SJSA1 (cell line): ENCODE measurements at places on chromosomes 1 and 21.

- H3K36me3 ChIP-seq, result no peaks in the 10 kb centered on the region
- DNase-seq, result no peak
- H3K4me1 ChIP-seq, result no peaks in the 10 kb centered on the region
These were observed 13.2 kb downstream of the MX2 start for GRCh38 chr21:41374867-41375533.

DNA sequence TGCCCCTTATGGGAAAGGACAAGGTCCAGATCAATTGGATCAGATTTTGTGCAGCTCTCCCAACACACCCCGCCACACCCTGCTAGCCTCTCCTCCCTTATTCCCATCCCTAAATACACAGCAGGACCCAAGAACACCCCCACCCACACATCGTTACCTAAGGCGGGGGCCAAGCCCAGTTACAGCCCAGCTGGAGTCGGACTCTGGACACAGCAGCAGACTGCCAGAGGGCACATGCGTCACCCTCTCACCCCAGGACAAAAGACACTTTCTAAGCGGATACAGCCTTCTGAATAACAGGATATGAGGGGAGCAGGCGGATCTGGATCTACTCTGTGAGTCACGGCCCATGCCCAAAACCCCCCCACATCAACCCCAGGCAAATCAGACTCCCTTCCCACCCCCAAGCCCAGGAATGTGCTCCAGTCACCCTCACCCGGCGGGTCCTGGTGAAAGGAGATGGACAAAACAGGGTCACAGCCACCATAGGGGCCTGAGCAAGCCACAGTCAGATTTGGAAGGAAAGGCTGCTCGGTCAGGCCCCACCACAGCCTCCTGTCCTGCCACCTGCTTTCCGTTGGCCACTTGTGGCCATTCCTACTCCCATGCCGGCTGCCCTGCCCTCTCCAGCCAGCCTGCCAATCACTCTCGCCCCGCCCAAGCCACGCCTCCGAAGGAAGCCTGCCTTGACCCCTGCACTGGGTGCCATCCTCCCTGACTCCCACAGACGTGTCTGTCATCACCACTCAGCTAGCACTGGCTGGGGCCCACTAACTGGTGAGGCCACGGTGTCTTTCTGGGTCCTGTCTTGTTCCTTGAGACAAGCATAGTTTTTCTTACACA, 4.0 kb downstream of the S100A16 start:
- H3K4me1 ChIP-seq, result peaks cover 46% of the 10 kb centered on the region
- peak overlapping the region; percentile 77 for H3K27ac ChIP-seq
- H3K4me3 ChIP-seq, result peak overlapping the region; percentile 34
- H3K36me3 ChIP-seq, result peaks cover 19% of the 10 kb centered on the region

DNA sequence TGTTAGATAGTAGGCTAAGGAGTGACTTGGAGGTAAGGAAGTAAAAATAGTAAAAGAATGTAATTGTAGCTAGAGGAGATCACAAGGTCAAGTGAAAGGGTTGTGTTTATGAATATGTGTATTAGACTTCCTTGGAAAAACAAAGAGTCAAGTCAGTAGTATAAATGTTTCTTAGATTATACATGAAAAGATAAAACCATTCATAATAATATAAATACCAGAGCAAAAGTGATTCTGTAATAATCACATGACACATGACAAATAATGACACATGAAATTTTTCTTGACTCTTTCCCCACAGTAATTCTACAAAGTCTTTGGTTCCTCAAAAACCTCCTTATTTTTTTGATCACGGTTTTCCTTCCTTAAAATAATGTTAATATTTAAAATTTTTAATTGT, 56.4 kb downstream of the IVNS1ABP start:
- no peaks in the 10 kb centered on the region for H3K27me3 ChIP-seq
- H3K36me3 ChIP-seq, result no peaks in the 10 kb centered on the region
- H3K27ac ChIP-seq, result no peak overlapping the region
- DNase-seq, result no peak
- no peak overlapping the region for H3K4me3 ChIP-seq

DNA sequence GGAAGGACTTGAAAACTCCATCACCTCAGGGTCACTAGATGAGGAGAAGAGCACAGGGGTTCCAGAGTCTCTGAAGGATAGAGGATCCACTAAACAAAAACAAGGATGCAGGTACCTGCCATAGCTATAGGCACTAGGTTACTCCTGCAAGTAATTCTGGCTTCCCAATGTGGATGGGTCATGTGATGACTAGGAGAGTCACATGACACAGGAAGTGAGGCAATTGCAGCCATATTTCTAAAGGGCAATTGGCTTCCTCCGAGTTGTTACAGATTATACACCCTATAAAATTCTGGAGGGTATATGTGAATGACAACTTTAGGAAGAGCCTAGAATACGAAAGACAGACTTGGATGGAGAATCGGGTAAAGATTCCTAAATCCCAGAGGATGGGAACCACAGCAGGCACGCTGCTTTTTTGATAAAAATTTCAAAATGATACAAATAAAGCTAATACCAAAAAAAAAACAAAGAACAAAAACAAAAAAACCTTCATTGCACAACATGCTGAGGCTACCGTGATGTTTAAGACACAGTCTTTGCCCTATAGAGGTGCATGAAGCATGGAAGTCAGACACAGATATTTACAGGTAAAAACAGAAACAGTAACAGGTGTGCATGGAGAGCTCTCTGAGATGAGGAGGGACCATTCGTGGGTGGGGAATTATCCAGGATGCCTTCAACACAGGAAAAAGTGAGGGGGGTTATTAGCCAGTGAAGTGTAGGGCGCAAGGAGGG, 10.5 kb downstream of the MTX1 start:
- H3K4me3 ChIP-seq, result no peak overlapping the region
- DNase-seq, result no peak
- H3K27ac ChIP-seq, result no peak overlapping the region
- peaks cover 13% of the 10 kb centered on the region for H3K36me3 ChIP-seq

GRCh38 chr1:10685196-10685807, 111.1 kb downstream of the CASZ1 start:
- peaks cover 20% of the 10 kb centered on the region for H3K27me3 ChIP-seq
- no peaks in the 10 kb centered on the region for H3K36me3 ChIP-seq
- H3K4me1 ChIP-seq, result no peaks in the 10 kb centered on the region
- no peak overlapping the region for H3K4me3 ChIP-seq
- H3K27ac ChIP-seq, result no peak overlapping the region
- no peak for DNase-seq

DNA sequence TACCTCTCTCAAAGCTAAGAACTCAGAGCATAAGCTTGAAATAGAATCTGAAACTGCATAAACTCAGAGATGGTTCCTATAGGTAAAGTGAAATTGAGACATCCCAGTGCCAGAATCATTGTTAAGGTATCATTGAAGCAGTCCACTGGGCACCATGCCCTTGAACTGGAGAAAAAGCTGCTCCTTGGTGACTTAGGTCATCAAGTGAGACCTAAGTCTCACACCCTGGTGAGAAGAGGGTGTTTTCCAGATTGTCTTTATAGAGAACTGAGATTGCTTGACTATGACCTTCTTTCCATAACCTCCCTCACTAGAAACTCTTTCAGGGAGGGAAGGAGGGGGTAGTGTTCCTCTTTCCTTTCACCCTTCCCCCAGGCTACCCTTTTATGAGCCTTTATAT, 9.4 kb upstream of the ATP6V1G3 start:
- no peak overlapping the region for H3K4me3 ChIP-seq
- no peak for DNase-seq

DNA sequence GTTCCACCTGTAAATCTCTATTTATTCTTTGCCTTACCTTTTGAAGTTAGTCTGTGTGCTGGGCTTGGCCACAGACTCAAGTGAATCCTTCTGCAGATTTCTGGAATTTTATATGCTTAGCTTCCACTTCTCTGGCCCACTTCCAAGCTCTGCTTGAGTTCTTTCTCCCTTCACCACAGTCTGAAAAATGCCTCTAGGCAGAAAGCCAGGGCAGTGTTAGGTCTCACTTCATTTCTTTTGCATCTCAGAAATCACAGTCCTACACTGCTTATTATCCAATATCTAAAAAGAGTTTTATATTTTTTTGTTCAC, 48.9 kb downstream of the INKA2 start:
- H3K27ac ChIP-seq, result no peak overlapping the region
- no peak overlapping the region for H3K4me3 ChIP-seq
- peaks cover 10% of the 10 kb centered on the region for H3K4me1 ChIP-seq
- peak; percentile 50 for DNase-seq
- H3K27me3 ChIP-seq, result no peaks in the 10 kb centered on the region

DNA sequence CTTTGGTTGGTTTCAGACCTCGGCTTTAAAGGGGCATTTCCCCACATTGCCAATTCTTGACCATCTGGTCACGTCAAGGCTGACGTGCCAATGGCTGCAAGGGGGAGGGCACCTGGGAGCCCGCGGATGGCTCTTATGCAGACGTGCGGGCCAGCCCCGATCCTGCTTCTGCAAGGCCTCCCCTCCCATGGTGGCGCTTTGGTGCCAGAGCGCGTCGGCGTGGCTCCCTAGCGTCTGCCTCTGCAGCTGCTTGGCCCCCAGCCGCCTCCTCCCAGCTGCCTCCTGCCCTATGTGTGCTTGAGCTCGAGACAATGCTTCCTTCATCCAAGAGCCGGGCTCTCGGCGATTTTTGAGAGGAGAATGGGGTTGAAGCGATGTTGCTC, 29.1 kb downstream of the SKI start:
- no peaks in the 10 kb centered on the region for H3K27me3 ChIP-seq
- peaks cover 15% of the 10 kb centered on the region for H3K4me1 ChIP-seq
- H3K27ac ChIP-seq, result peak overlapping the region; percentile 28
- peak; percentile 63 for DNase-seq
- H3K36me3 ChIP-seq, result peaks cover 21% of the 10 kb centered on the region
- H3K4me3 ChIP-seq, result no peak overlapping the region

DNA sequence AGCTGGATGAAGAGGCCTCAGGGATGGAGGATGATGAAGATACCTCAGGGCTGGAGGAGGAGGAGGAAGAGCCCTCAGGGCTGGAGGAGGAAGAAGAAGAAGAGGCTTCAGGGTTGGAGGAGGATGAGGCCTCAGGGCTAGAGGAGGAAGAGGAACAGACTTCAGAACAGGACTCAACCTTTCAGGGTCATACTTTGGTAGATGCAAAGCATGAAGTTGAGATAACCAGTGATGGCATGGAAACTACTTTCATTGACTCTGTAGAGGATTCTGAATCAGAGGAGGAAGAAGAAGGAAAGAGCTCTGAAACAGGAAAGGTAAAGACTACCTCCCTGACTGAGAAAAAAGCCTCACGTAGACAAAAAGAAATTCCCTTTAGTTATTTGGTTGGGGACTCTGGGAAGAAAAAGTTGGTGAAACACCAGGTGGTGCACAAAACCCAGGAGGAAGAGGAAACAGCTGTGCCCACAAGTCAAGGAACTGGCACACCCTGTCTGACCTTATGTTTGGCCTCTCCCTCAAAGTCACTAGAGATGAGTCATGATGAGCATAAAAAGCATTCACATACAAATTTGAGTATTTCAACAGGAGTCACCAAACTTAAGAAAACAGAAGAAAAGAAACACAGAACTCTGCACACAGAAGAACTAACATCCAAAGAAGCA, 15.4 kb downstream of the L1TD1 start:
- DNase-seq, result no peak
- no peaks in the 10 kb centered on the region for H3K36me3 ChIP-seq
- no peak overlapping the region for H3K27ac ChIP-seq
- H3K4me1 ChIP-seq, result no peaks in the 10 kb centered on the region
- no peaks in the 10 kb centered on the region for H3K27me3 ChIP-seq

DNA sequence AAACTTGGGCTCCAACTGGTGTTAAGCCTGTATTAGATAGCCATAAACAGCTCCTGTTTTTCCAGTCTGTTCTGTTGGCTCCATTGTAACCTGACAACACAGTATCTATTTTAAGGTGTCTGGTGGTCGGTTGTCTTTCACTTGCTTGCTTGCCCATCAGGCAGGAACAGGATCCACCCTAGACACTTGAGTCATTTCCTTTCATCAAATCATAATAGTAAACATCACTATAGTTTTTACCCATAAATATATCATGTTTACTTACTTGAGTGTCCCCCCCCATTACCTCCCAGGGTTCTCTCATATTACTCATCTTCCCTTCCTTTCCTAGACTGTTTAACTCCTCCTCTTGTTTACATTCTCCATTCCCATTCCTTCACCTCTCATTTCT, 2.9 kb downstream of the DDI2 start:
- H3K27me3 ChIP-seq, result no peaks in the 10 kb centered on the region
- H3K36me3 ChIP-seq, result peaks cover 18% of the 10 kb centered on the region
- H3K27ac ChIP-seq, result peak overlapping the region; percentile 65
- no peak overlapping the region for H3K4me3 ChIP-seq

GRCh38 chr21:34008618-34009017, 64.8 kb upstream of the MRPS6 start:
- H3K4me1 ChIP-seq, result no peaks in the 10 kb centered on the region
- DNase-seq, result no peak
- H3K36me3 ChIP-seq, result no peaks in the 10 kb centered on the region
- no peak overlapping the region for H3K4me3 ChIP-seq
- H3K27ac ChIP-seq, result no peak overlapping the region

DNA sequence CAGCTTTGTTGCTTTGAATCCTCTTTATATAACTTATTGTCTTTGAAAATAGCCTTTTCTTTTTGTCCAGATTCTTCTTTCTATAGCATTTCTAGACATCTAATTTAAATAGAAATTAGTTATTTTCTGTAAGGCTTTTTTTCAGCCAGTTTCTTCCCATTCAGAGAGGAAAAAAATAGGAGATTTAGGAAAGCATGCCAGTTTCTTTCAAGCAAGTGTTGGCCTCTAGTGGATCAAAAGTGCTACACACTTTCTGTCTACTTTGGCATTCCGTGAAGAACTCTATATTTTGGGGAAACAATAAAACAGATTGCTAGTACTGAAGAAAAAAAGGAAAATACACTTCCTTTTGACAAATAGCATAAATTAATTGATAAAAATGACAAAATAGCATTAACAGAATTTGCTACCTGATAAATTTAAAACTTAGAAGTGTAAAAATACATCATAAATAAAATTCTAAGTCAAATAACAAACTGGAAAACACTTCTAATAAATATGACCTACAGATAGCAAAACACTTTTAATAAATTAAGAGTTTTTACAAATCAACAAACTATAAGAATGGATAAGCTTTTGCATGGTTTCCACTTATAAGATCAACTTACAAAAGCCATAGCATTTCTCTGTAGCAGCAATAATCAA, 13.1 kb upstream of the EXO1 start:
- H3K36me3 ChIP-seq, result no peaks in the 10 kb centered on the region
- no peak overlapping the region for H3K27ac ChIP-seq
- H3K27me3 ChIP-seq, result no peaks in the 10 kb centered on the region
- peaks cover 10% of the 10 kb centered on the region for H3K4me1 ChIP-seq

DNA sequence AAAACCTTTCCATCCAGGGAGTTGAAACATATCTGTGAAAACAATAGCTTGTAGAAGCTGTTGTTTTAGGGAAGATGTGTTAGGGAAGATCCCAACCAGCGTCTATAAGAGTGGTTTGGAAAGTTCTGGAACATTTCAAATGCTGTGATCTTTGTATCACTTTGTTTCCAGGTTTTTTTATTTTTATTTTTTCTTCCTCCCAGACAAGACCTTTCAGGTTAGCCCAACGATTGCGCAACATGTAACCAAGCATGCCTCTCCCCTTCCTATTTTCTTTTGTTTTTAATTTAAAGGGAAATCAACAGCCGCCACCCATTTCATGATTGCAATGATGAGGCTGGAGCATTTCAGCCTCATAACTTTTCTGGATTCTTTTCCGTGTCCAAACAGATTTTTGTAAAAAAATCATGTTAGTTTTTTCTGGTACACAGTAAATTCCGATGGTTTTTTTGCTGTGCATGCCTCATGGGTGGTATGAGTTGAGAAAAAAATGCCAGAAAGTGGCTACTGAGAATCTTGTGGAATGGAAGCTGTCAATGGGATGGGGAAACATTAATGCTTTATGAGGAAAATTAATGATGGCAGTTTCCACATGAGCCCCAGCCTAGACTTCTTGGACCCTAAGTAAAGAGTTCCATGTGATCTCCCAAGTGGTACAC, 109.3 kb downstream of the RUNX1 start:
- no peaks in the 10 kb centered on the region for H3K27me3 ChIP-seq
- DNase-seq, result no peak
- H3K4me1 ChIP-seq, result peaks cover 47% of the 10 kb centered on the region
- H3K36me3 ChIP-seq, result no peaks in the 10 kb centered on the region
